ENCODE measurements at places on chromosomes 13 and 19. TPM values are rescaled to one million over a fixed set of nuclear protein-coding genes. Genes with fewer than 3 reads are reported as not detected.

Gene INSL3
- total RNA-seq = 39.0 TPM

Gene DLL3
- 6.5 TPM for total RNA-seq

Gene CADM4
- total RNA-seq = 1.5 TPM

DNA sequence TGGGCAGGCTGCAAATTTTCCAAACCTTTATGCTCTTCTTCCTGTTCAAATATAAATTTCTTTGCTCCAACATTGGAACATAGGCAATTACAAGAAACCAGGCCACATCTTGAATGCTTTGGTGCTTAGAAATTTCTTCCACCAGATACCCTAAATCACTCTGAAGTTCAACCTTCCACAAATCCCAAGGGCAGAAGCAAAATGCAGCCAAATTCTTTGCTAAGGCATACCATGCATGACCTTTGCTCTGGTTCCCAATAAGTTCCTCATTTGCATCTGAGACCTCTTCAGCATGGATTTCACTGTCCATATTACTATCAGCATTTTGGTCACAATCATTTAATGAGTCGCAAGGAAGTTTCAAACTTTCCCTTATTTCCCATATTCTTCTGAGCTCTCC is 130.9 kb downstream of the DIAPH3 start:
- no peak for DNase-seq

DNA sequence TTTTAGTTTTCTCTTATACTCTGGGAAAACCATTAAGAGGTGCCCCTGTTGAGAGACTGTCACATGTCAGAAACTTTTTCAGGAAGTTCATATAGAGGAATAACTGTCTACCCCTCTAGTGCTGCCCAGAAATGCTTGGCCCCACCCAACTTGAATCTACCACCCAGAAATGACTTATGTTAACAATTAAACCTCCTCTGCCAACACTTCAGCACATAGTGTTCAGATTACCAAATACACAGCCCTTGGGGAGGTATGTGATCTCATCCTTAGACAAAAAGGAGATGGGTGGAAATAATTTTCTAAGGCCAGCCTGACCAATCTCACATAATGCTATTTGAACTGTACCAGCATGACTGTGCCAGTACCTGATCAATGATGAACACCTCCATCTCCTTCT is 35.6 kb downstream of the CCDC169 start:
- DNase-seq = no peak

- DNase-seq = no peak
These were observed 22.8 kb downstream of the ERICH6B start for GRCh38 chr13:45592758-45593157.

DNA sequence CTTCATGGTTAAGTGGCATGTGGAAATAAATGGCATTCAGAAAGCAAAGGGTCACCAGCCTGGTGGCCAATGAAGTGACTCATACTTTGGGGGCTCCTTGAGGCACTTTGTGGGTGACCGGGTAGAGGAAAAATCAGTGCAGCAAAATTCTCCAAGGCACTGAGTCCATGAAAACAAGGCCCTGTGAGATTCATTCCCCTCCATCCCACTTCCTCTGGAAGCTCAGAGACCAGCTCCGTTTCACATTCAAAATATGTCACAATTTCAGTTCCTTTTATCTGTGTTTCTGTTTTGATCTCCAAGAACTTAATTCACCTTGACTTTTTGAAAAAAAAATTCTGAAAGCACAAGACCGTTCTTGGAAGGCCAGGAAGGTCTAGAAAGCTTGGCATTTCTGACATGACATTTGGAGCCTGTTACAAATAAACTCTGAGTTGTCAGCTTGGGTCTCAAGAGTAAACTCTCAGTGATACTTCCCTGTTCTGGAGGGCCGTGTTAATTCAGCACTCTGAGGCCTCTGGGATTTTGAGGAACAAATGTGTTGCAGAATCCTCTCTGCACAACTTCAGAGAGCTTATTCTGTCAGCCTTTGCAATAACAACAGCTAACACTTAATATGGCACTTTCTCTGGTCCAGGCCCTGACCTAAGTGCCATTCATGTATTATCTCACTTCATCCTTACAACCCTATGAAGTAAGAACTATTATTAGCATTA is 6.8 kb downstream of the CYSLTR2 start:
- DNase-seq = no peak

Measured in testis (tissue), 5 donors.